ENCODE measurements at places on chromosomes 13 and 19. TPM values are rescaled to one million over a fixed set of nuclear protein-coding genes. Genes with fewer than 3 reads are reported as not detected.

- H3K4me1 ChIP-seq: no peaks in the 10 kb centered on the region
- peaks cover 9% of the 10 kb centered on the region for H3K27me3 ChIP-seq
- no peaks in the 10 kb centered on the region for H3K36me3 ChIP-seq
- DNase-seq: peak; percentile 94
- H3K4me3 ChIP-seq: no peak overlapping the region
- no peak overlapping the region for H3K27ac ChIP-seq
These were observed 22.4 kb upstream of the FEM1A start for GRCh38 chr19:4768934-4769777.

DNA sequence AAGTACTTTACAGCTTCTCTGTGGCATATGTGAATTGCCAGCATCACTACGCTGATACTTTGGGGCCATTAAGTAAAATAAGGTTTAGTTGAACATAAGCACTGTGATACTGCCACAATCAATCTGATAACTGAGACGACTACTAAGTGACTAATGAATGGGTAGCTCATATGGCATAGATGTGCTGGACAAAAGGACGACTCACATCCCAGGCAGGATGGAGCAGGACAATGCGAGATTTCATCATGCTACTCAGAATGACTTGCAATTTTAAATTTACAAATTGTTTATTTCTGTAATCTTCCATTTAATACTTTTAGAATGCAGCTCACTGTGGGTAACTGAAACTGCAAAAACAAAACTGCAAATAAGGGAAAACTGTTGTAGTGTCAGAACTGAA lies 13.6 kb downstream of the CCDC122 start:
- no peaks in the 10 kb centered on the region for H3K27me3 ChIP-seq
- no peak overlapping the region for H3K4me3 ChIP-seq
- peaks cover 5% of the 10 kb centered on the region for H3K36me3 ChIP-seq
- no peak for DNase-seq
- H3K27ac ChIP-seq: no peak overlapping the region

DNA sequence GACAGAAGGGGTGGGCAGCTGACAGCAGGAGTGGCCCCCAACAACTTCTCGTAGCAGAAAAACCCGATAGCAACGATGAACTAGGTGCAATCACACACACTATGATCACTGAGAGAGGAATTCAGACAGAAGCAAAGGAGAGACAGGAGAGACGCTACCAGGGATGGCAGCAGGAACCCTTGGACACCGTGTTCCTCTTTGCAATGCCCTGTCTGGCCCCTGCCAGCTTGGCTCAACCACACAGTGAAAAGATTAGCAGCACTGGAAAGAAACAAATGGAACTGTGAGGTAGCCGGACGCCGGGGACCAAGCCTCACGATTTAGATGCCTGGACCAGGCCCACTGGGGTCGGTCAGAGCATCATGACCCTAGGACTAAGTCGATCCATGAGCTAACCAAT lies 23.6 kb downstream of the DCAF15 start:
- no peak overlapping the region for H3K4me3 ChIP-seq
- peaks cover 12% of the 10 kb centered on the region for H3K4me1 ChIP-seq
- peaks cover 14% of the 10 kb centered on the region for H3K36me3 ChIP-seq
- H3K27me3 ChIP-seq: peaks cover 14% of the 10 kb centered on the region
- DNase-seq: no peak
- no peak overlapping the region for H3K27ac ChIP-seq

GRCh38 chr13:79455331-79455730 lies 25.6 kb upstream of the NDFIP2 start:
- no peaks in the 10 kb centered on the region for H3K36me3 ChIP-seq
- no peak for DNase-seq
- peaks cover 1% of the 10 kb centered on the region for H3K27me3 ChIP-seq
- H3K4me3 ChIP-seq: no peak overlapping the region
- H3K27ac ChIP-seq: no peak overlapping the region
- peaks cover 4% of the 10 kb centered on the region for H3K4me1 ChIP-seq

The NLRP4 gene
- not detected for total RNA-seq

DNA sequence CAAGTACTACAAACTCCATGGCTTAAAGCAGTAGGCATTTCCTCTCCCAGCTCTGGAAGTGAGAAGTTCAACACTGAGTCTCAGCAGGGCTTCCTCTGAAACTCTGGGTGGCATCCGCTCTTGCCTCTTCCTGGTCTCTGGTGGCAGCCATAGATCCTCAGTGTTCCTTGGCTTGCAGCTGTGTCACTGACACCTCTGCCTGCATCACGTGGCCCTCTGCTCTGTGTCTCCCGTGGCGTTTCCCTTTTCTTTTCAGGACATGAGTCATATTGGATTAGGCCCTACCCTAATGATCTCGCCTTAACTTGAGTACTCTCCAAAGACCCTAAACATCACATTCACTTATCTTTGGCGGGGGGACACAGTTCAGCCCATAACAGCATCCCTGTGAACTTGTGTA lies 466.7 kb downstream of the MYO16 start:
- H3K27me3 ChIP-seq: peaks cover 5% of the 10 kb centered on the region
- no peak overlapping the region for H3K27ac ChIP-seq
- H3K4me1 ChIP-seq: peaks cover 43% of the 10 kb centered on the region
- H3K4me3 ChIP-seq: no peak overlapping the region
- peaks cover 5% of the 10 kb centered on the region for H3K36me3 ChIP-seq

DNA sequence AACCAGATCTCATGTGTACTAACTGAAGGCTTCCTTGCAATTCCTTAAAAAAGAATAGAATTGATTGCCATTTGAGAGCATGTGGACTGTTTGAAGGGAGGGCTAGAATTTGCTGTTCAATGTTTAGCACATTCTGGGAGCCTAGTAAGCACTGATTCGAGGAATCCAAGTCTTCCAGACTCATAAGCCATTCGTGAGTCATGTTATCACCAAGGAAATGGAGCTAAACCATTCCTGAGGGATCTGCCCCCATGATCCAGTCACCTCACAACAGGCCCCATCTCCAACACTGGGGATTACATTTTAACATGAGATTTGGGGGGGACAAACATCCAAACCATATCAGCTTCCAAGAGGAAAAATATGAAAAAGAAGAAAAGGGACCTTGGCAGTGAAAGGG lies 276.4 kb downstream of the KCNRG start:
- H3K4me3 ChIP-seq: no peak overlapping the region
- H3K27ac ChIP-seq: no peak overlapping the region
- DNase-seq: no peak
- no peaks in the 10 kb centered on the region for H3K27me3 ChIP-seq

- H3K4me1 ChIP-seq: peaks cover 9% of the 10 kb centered on the region
- peaks cover 11% of the 10 kb centered on the region for H3K27me3 ChIP-seq
- DNase-seq: no peak
- H3K27ac ChIP-seq: no peak overlapping the region
- no peak overlapping the region for H3K4me3 ChIP-seq
These were observed 16.0 kb downstream of the CRTC1 start for GRCh38 chr19:18699403-18700054.

DNA sequence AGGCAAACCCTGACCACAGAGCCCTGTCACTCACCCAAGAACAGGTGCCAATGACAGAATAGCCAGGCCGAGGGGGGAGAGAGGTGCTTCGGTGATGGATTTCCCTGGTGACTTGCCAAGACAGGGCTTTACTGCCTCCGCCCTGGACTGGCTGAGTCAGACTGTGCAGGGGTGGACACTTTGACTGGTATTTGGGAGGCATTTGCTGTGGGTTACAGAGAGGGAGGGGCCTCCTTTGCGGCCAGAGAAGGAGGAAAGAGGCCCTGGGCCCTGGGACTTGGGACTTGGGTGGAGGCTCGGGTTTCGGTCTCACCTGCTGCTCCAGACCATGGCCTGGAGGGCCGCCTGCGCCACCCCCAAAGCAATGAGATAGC lies 4.6 kb upstream of the EPS8L1 start:
- H3K27ac ChIP-seq: no peak overlapping the region
- no peak for DNase-seq
- H3K36me3 ChIP-seq: peaks cover 11% of the 10 kb centered on the region
- H3K4me3 ChIP-seq: no peak overlapping the region

GRCh38 chr19:36265856-36266374 lies 51.0 kb downstream of the ZNF146 start:
- no peak for DNase-seq
- peaks cover 11% of the 10 kb centered on the region for H3K27me3 ChIP-seq
- H3K4me3 ChIP-seq: no peak overlapping the region
- peaks cover 26% of the 10 kb centered on the region for H3K36me3 ChIP-seq
- no peaks in the 10 kb centered on the region for H3K4me1 ChIP-seq

DNA sequence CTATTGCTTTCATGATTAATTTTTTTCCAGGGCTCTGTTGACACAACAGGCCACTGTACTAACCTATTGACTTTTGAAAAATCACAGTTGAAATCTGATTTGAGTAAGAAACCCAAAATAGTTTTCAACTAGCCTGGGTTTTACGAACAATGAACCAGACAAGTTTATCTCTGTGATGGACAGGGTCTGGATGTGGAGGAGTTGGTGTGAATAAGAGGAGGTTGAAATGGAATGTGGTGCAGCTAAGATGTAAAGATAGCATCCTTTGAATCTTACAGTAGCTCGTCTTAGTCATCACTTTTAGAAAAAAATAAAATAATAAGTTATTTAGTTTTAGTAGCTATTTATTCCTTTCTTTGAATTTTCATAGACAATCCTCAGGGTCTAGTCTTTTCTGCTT lies 8.3 kb upstream of the OXGR1 start:
- no peaks in the 10 kb centered on the region for H3K4me1 ChIP-seq
- H3K4me3 ChIP-seq: no peak overlapping the region
- no peaks in the 10 kb centered on the region for H3K27me3 ChIP-seq
- H3K36me3 ChIP-seq: no peaks in the 10 kb centered on the region

DNA sequence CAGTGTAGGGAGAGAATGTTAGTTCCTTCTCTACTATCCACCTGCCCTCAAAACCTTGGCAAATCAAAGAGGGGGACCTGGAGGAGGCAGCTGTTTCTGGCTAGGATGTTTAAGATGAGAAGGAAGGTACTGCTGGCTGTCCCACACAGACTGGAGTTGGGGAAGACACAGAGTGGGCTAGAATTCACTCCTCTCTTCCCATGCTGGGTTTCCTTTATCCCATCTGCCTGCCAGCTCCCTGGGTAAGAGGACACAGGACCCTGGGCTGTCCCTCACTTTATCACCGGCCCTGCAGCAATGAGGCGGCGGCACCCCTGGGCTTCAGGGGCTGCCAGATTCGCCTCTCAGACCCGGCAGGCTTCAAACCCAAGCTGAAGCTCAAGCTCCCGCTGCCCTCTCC lies 69.5 kb downstream of the KLF2 start:
- H3K4me1 ChIP-seq: no peaks in the 10 kb centered on the region
- no peak overlapping the region for H3K4me3 ChIP-seq
- peaks cover 35% of the 10 kb centered on the region for H3K36me3 ChIP-seq
- no peaks in the 10 kb centered on the region for H3K27me3 ChIP-seq
- no peak overlapping the region for H3K27ac ChIP-seq
- DNase-seq: no peak

DNA sequence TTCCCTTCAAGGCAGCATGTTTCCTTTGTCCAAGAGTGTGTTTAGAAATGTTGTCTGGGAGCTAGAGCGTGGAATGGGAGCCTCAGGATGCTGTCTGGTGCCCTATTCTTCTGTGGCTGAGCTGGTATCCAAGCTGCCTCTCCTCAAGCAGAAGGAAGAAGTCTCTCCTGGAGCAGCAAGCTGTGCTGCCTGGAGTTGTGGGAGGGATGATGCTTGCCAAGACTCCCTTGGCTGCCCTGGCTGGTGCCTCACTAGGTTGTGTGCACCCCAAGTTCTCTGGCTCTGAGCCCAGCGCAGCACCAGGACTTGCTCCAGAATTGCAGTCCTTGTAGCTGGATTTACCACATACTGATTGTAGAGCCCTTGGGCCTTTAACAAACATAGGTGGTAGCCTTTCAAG lies 4.7 kb upstream of the CYP4F3 start:
- H3K4me3 ChIP-seq: no peak overlapping the region
- H3K27me3 ChIP-seq: peaks cover 7% of the 10 kb centered on the region
- DNase-seq: no peak
- H3K4me1 ChIP-seq: no peaks in the 10 kb centered on the region
- H3K36me3 ChIP-seq: peaks cover 3% of the 10 kb centered on the region
- no peak overlapping the region for H3K27ac ChIP-seq

The SCN1B gene
- total RNA-seq: 0.62 TPM

DNA sequence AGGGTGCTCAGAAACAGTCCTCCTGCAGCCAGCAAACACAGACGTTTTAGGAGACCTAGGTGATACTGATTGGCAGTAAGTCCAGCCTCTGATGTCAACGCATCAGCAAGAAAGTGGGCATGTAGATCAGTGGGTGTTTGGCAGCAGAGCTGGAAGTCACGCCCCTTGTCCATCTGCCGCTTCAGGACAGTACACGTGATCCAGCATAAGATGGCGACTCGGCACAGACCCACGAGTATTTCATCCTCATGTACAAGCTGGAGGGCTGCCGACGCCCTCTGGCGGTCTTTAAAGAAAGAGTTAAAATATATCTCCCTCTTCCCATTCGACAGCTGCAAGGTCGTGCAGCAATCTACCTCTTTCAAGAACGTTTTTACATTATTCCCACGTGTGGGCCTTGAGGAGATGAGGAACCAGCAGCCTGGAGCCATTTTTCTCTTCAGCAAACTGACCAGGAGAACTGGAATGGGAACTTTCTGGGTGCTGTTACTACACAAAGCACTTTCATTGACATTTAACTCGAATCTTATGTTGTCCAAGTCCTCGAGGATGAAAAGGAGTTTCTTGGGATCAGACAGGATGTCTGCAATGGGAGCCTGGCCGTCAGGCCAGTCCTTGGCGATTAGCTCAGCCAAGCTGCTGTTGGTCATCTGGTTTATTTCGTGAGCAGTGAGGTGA lies 22.3 kb downstream of the NLRP11 start:
- DNase-seq: no peak
- H3K4me1 ChIP-seq: no peaks in the 10 kb centered on the region
- no peak overlapping the region for H3K4me3 ChIP-seq
- peaks cover 4% of the 10 kb centered on the region for H3K27me3 ChIP-seq
- H3K36me3 ChIP-seq: peaks cover 16% of the 10 kb centered on the region

- H3K4me3 ChIP-seq: peak overlapping the region; percentile 45
- no peak overlapping the region for H3K27ac ChIP-seq
- H3K36me3 ChIP-seq: peaks cover 32% of the 10 kb centered on the region
- peaks cover 14% of the 10 kb centered on the region for H3K27me3 ChIP-seq
These were observed 6.3 kb downstream of the GRAMD1A start for GRCh38 chr19:35006342-35006998.

All from endothelial cell (in vitro differentiated cells).